ENCODE measurements at places on chromosomes 4 and X.
A peak's percentile ranks its signal among the peaks of the same experiment; 100 is the strongest.

GRCh38 chrX:48924270-48924669, 5.4 kb upstream of the PIM2 start:
- no peak for DNase-seq

DNA sequence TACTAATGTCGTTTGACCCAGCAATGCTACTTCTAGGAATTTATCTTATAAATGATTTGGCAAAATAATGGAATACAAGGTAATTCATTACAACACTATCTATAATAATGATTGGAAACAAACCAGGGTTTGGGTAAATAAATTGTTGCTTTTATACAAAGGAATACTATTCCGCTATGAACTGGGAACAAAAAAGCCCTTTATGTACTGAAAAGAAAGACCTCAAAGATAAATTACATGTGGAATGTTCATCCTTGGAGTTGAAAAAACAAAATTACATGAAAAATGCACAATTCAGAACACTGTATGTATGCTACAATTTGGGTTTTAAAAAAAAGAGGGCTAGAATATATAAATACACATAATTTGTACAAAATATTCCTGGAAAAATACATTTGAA, 5.2 kb upstream of the NUP54 start:
- no peak for DNase-seq

- DNase-seq, result no peak
Measured at GRCh38 chr4:11514003-11514402, 85.3 kb upstream of the HS3ST1 start.

DNA sequence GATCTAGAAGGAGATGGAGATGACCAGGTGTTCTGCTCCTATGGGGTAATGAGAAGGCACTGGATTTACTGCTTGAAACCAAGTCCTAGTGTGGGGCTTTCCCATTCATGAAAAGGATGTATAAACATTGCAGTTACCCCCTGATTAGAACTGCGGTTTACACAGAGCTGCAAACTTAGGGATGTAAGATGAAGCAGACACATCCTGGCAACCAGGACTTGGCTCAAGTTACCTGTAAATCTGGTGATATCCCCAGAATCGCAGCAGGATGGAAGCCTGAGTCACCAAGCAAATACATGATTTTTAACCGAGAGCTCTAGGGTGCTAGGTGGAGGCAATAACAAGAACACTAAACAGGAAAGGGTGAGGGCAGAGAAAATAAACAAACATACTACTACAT, 178.6 kb upstream of the MAMLD1 start:
- DNase-seq, result no peak

DNA sequence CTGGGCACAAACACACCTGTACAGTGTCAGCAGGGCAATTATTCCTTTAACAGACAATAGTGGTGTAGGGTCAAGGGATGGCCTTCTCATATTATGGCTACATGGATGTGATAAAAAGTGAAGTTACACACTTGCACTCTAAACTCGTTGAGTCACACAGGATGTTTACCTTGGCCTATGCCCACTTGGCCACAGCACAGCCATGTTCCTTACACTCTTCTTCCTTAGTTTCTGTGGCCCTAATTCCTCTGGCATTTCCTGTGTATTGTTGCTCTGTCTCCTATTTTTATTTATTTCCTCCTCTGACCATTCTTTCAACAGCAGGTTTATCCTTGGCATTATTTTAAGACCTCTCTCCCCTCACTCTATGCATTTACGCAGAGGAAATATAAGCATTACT, 86.8 kb upstream of the NPFFR2 start:
- no peak for DNase-seq

DNA sequence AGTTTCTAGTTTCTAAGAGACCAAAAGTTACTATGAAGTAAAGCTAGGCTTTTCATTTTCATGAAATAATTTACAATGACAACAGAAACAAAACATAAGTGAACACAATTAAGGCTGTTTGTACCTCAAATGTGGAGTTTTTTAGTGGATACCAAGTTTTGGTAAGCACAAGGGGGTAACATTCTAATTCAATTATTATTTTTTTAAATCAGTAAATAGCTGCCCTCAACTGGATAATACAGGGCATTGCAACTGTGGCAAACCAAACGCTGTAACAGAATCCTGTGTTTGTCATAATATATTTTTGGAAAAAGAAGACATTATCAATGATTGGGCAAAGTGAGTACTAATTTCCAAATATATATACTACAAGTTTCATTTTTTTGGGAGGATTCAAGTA, 150.3 kb downstream of the FBXW7 start:
- no peak for DNase-seq

DNA sequence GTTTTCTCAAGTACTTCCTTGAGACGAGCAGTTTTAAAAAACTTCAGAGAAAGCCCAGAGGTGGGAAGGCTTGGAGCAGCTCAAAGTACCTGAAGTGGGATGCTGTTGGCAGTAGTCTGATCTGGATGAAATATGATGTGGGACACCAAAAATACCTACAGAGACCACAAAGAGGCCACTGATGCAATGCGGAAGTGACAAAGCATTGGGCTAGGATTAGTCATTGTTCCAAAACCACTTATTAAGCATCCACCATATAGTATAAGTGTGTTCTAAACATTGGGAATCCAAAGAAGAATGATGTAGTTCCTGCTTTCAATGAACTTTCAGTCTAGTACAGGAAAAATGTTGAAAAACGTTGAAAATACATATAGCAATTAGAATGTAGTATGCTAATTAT, 386.1 kb upstream of the CNKSR2 start:
- DNase-seq, result no peak

- DNase-seq, result peak; percentile 74
Measured at GRCh38 chr4:945274-946102, 13.2 kb downstream of the TMEM175 start.

- no peak for DNase-seq
Measured at GRCh38 chrX:106791495-106791894, 11.0 kb upstream of the TBC1D8B start.

DNA sequence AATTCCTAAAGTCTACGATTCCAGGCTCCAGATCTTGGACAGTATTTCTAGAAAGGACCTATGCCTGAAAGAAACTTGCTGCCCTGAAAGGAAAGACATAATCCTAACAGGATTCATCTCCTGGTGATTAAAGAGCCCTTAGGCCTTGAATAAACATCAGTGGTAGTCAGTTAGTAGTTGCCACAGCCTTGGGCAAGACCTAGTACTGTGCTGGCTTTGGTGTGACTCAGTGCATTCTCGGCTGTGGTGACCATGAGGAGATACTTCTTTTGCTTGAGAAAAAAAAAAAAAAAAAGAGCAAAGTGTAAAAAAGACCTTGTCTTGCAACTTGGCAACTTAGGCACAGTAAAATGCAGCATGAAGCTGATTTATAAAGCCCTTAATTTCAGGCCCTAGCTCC, 188.2 kb downstream of the DCAF12L2 start:
- no peak for DNase-seq

DNA sequence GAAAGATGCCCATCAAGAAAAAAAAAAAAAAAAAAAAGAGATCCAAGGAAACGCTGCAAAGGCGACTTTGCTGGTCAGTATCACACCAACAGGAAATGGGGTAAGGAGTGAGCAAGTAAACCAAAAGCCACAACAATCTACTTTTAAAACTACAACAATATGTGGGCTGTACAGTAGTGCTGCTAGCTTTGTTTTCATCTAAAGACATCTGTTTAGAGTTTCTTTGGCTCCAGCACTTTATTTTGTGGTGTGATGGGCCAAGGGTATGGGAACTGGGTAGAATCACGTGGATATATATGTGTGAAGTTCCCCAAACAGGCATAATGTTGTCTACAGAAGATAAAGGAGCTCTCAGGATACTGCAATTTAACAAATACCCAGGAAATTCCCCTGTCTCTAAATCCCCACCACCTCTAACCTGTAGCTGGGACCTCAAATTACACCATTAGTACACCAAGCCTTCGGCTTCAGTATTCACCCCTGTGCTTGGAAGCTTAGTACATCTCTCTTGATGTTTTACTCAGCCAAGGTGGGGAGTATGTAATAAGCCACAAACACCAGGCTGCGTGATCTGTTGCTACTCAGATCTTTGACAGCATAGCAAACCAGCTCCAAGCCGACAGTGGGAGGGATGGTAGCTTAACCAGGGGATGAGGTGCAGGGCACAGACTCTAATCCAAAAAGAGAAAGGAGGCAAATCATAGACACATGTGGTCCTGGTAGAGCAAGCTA, 207.9 kb downstream of the HS6ST2 start:
- DNase-seq, result no peak

- no peak for DNase-seq
Measured at GRCh38 chr4:112649055-112649408, 12.1 kb downstream of the LARP7 start.

GRCh38 chrX:54198262-54198661, 15.2 kb upstream of the FAM120C start:
- DNase-seq, result peak; percentile 56

GRCh38 chrX:114581528-114582263, 2.2 kb upstream of the HTR2C start:
- peak; percentile 86 for DNase-seq

GRCh38 chr4:186726426-186727168, 2.9 kb upstream of the FAT1 start:
- peak; percentile 92 for DNase-seq

DNA sequence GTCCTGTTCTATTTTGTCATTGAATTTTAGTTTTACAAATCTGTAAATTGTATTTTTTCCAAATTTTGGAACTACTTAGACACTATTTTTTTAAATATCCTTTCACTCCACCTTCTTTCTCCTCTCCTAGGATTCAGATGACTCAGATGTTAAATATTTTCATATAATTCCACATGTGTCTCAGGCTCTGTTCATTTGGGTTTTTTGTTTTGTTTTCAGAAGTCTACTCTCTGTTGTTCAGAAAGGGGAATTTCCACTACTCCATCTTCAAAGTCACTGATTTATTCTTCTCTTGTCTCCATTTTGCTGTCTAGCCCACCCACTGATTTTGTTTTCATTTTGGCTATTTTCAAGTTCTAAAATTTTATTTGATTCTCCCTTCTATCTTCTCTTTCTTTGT, 264.0 kb upstream of the SLIT2 start:
- DNase-seq, result no peak

DNA sequence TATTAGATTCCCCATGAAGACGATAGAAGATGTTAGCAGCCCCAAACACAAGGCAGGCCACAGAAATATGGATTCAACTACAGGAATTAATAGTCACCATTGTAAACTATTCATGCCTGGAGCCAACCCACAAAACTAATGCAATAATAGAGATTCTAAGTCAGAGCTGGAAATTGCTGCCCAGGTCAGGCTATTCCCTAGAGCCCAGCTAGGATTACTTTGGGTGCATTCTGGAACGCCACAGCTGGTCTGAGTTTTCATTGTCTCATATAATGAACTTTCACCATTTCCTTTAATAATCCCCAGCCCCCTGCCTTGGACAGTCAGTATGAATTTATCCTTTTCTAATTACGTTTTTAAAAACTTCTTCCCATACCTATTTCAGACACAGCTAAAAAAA, 252.6 kb downstream of the PAPSS1 start:
- no peak for DNase-seq

DNA sequence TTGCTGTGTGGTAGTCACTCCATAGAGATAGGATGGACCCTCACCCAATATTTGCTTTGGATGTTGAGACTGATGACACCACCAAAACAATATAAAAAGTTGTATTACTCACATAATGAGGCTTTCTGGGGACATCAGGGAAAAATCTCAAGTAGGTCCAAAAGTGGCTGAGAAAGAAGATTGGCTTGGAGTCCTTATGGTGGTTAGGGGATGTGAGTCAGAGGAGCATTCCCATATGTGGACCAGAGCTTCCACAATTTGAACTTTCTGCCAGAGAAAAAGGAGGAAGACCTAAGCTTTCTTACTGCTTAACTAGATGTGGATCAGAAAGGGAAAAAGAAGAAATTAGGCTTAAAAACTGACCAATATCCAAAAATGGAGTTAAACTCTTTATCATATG, 460.5 kb downstream of the SH3BGRL start:
- DNase-seq, result no peak

GRCh38 chrX:13078739-13079444, 34.5 kb upstream of the FAM9C start:
- DNase-seq, result no peak

DNA sequence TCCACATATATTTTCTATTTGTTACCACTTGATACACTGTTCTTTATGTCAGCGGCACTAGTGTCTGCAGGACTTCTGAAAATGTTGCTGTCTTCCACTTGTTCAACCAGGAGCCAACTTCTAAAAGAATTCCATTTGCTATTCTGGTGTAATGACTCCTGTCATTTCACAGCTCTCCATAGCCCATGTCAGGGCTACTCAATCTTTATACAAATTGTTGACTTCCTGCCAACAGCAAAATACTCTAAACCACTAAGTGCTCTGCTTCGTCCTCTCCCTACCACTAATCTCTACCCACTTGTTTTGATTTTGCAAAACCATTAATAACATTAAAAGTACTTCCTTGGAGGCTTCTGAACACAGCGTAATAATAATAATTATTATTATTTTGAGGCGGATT, 7.2 kb downstream of the CTSO start:
- no peak for DNase-seq

DNA sequence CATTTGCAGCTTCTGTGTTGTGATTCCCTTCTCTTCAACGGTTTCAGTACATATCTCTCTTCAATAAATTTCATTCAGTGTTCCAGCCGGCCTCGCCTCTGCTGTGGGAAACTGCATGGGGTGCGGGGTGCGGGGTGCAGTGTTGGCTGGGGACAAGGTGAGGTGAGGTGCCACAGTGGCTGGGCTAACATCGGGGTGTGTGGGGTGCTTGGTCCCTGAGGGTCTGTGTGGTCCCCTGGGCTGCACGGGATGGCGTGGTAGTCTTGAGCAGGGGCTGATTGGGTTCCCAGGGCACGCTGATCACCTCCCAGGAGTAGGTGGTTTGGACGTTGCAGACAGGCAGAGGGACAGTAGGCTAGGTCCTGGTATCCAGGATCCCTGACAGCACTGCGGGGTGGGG, 2.7 kb downstream of the PNMA6A start:
- DNase-seq, result no peak

GRCh38 chr4:87038837-87039615, 104.2 kb downstream of the AFF1 start:
- DNase-seq, result peak; percentile 86

GRCh38 chr4:10180927-10181744, 64.5 kb upstream of the WDR1 start:
- no peak for DNase-seq

DNA sequence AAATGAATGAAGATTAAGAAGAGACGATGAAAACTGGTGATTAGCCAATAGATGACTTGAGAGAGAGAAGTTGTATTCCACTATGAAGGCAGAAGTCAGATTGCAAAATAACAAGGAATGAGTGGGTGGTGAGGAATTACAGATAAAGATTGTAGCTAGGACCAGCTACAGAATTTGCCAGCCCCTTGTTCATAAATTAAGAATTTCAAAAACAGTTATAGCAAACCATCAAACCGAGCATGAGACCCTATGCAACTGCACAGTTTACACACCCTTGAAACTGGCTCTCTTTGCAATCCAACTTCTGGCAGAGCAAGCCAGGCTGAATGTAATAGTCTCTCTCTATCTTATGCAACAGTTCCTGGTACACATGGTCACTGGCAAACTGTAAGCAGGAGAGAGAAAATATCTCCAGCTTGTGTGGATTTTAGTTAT, 35.2 kb downstream of the STAP1 start:
- DNase-seq, result no peak

- no peak for DNase-seq
Measured at GRCh38 chrX:150567645-150568319, 639 bp upstream of the MTM1 start.

GRCh38 chrX:100098660-100099375, 311.3 kb downstream of the PCDH19 start:
- DNase-seq, result no peak

- peak; percentile 50 for DNase-seq
Measured at GRCh38 chr4:77418333-77418732, 187.3 kb upstream of the CXCL13 start.

GRCh38 chrX:129875669-129876068, 30.3 kb upstream of the UTP14A start:
- DNase-seq, result no peak

GRCh38 chr4:19945979-19946380, 305.7 kb upstream of the SLIT2 start:
- DNase-seq, result no peak
